ENCODE measurements at places on chromosomes 12 and 14.

- no peak for DNase-seq
These were observed 171.5 kb downstream of the ASCL1 start for GRCh38 chr12:103128862-103129501.

- no peak for DNase-seq
These were observed 23.1 kb upstream of the GNS start for GRCh38 chr12:64782191-64782876.

DNA sequence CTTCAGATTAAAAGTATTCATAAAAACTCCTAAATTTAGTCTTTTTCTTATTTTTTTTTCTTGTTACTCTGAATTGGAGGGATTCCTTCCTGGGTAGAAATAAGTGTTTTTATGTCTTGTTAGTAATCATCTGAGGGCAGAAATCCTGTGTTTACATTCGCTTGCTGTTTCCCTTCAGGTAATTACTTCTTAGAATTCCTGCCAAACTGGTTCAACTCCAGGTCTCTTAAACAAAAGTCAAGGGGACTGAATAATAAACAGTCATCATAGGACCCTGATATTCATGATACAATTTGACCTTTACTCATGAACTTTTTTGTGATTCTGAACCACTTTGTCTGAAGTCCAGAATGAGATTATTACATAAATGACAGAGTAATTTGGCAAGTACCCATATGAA lies 843.9 kb downstream of the FLRT2 start:
- no peak for DNase-seq

DNA sequence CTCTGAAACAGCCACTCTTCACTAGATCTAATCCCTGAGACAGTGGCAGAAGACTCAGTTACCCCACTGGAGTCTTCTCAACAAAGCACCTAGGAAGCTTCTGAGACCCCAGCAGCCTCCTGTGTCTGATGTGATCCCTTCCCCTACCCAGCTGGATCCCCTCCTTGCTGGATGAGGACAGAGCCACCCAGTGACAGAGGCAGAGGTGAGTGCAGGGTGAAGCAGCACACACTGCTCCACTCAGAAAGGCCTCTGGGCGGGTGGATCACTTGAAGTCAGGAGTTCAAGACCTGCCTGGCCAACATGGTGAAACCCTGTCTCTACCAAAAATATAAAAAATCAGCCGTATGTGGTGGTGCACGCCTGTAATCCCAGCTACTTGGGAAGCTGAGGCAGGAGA lies 2.7 kb downstream of the SPRYD3 start:
- no peak for DNase-seq

GRCh38 chr12:15584366-15585041 lies 204.7 kb downstream of the EPS8 start:
- DNase-seq, result peak; percentile 73

GRCh38 chr12:38772437-38772836 lies 133.0 kb downstream of the CPNE8 start:
- DNase-seq, result no peak

DNA sequence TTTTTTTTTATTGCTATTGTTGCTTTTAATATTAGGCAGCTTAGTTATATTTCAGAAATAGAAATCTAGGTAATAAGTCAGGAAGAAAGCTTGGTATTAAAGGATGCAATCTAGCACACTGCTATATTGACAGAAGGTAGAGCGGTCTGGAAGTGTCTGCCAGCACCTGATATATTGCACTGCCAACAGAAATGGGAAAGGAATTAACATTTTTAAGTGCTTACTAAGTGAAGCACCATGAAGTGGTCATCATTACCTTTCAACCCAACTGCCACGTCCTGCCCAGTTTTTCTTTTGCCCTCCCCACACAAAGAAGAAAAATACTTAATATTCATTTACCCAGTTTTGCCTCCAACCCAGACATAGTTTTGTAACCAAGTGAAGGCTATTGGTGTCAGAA lies 163.5 kb downstream of the KITLG start:
- DNase-seq, result no peak
